AML-193 (cell line): ENCODE measurements at places on chromosomes 5 and 9.

DNA sequence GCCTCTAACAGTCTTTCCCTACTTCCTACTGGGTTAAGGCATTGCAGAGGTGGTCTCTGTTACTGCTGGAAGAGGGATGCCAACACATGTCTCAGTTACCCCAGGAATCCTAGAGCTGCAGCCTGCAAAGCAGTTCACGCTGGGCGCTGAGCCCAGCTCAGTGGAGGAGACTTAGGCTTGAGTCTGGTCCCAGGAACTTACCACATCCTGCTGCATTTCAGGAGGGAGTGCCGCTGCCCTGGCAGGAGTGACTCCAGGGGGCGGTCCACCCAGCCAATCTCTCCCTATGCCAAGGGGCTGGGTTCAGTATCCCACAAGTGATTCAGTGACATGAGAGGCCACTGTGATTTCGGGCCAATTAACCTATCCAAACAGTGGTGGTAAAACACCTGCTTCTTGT, 7.6 kb downstream of the TTC16 start:
- no peak for DNase-seq

DNA sequence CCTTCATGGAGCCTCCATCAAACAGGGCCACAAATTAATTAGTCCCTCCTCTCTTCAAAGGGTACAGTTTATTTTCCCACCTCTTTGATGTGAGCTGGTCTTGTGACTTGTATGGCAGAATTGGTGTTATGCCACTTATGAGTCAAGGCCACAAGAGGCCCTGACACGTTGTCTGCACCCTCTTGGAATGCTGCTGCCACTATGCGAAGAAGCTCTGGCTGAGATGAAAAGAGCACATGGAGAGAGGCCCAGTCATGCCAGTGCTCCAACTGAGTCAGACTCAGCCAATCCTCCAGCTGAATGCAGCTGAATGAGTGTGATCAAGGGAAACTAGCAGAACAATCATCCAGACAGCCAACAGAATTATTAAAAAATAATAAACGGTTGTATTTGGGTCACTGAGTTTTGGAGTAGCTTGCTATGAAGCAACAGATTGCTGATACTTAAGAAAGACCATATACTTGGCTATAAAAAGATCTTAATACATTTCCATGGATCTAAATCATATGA, 128.3 kb downstream of the MARCHF11 start:
- DNase-seq = no peak

- no peak for DNase-seq
These were observed 174.6 kb downstream of the GDNF start for GRCh38 chr5:37665272-37665671.

- peak; percentile 88 for DNase-seq
These were observed 89.2 kb downstream of the SEMA4D start for GRCh38 chr9:89408628-89409101.

- DNase-seq = no peak
These were observed 1141.0 kb downstream of the CDH12 start for GRCh38 chr5:21711866-21712758.

- no peak for DNase-seq
These were observed 369.0 kb upstream of the RFX3 start for GRCh38 chr9:3894772-3895171.

DNA sequence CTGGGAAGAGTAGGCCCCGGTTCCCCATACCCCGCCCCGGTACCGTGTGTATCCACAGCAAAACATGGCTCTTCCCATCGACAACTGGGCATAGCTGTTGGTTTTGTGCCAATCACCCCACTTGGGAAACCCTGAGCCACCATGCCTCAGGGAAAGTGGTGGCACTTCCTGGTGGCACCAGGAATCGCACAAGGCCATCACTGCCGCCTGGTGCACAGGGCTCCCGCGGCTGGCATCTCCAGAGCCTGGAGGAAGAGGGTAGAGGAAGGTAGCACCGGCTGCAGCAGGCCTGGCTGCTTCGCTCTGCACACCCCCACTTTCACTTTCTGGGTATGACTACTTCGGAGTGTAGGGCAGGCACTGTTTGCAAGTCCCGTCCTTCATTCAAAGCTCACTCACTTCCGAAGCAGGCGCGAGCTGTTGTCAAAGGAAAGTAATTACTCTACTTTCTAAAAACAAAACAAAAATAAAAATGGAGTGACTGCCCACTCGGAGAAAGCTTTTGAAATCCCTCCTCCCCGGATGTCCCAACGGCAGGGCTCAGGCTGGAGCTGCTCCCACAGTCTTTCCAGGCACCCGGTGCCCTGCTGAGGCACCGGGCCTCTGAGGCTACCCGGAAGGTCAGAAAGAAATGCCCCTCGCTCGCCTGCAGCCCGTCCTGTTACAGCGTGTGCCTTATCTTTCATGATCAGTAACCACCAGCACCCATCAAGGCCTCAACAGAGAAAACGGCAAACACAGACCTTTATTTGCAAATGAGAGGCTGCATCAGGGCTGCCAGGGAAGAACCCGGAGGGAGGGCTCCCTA, 2.0 kb downstream of the BRD3 start:
- peak; percentile 52 for DNase-seq

DNA sequence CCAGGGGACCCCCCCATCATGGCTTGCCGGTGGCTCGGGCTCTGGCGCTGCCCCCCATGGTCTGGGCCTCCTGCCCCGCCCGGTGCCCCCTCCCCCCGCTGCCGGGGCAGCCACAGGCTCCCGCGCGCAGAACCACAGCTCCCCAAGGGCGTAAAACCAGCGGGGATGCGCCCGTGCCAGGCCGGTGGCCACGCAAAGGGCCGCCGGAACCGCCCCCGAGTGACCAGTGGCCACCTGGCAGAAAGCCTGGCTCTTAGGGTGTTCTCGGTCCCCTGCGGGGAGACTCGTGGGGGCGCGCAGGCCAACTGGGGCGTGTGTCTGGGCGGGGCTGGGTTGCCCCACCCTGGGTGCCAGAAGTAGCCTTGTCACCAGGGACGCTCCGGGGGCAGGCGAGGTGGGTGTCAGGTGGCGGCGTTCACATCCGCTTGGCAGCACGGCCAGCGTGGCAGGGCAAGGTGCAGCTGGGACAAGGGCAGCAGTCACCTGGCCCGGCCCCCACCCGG, 515 bp upstream of the AGPAT2 start:
- no peak for DNase-seq

- DNase-seq = no peak
These were observed 15.5 kb upstream of the FAM120AOS start for GRCh38 chr9:93468763-93469456.

DNA sequence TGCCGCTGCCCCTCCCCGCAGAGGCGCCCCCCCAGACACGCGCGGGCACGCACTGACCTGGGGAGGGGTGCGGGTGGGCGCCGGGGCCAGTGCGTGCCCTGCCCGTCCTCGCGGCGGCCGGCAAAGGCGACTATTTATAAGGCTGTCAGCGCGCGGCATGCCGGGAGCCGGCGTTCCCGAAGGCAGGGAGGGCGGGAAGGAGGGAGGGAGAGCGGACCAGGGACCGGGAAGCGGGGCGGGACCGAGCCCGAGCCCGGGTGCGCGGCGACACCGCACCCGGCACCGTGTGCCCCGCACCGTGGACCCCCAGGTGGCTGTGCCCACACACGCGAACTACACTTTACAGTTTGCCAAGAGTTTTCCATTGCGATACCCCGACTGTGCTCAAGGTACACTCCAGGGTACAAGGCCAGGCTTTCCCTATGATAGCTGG, at the start of gene AK1:
TSS of gene AK1 (minus strand) at position 110 of the 433 bp plus-strand sequence. CDS start 3,058 bp downstream, outside the sequence.
- DNase-seq = no peak

GRCh38 chr9:34556949-34557348, 32.6 kb downstream of the CNTFR start:
- DNase-seq = no peak

GRCh38 chr9:37769995-37770394, 14.9 kb downstream of the EXOSC3 start:
- no peak for DNase-seq

GRCh38 chr5:88045931-88046461, 222.6 kb downstream of the TMEM161B start:
- DNase-seq = no peak

DNA sequence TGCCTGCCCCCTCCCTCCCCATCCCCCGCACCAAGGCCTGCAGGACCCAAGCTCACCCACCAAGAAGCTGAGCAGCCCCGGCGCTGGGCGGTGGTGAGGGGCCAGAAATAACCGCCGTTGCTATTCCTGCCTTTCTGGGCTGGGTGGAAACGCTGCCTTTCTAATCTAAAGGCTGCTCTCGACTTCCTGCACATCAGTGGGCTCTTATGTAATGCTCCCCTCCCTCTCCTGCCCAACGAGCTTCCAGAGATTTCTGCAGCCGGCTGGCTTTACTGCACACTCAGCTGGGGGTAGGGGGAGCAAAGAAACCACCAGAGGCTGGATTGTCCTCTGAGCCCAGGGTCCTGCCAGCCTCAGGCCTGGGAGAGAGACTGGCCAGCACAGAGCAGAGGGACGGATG, 6.9 kb upstream of the EGR1 start:
- no peak for DNase-seq

GRCh38 chr5:65125591-65126541, 355.9 kb downstream of the ADAMTS6 start:
- no peak for DNase-seq

GRCh38 chr9:126636983-126637798, 23.5 kb downstream of the LMX1B start:
- DNase-seq = no peak
